GM23248 (cell line): ENCODE measurements at places on chromosomes 3 and 15. TPM values are rescaled to one million over a fixed set of nuclear protein-coding genes. Genes with fewer than 3 reads are reported as not detected.

Gene HHLA2
- polyA plus RNA-seq = not detected in 2 replicates

Gene A4GNT
- polyA plus RNA-seq = 0.14 TPM in 1 of 2 replicates, not detected in the other

Gene TMOD2
- polyA plus RNA-seq = 4.1 and 4.6 TPM in 2 replicates

Gene CPLX3
- not detected in 2 replicates for polyA plus RNA-seq

Gene AADACL2
- not detected in 2 replicates for polyA plus RNA-seq

Gene HOMER2
- polyA plus RNA-seq = 9.0 and 9.4 TPM in 2 replicates

GRCh38 chr3:77563012-77563411 is 523.1 kb downstream of the ROBO2 start:
- no peak for DNase-seq

DNA sequence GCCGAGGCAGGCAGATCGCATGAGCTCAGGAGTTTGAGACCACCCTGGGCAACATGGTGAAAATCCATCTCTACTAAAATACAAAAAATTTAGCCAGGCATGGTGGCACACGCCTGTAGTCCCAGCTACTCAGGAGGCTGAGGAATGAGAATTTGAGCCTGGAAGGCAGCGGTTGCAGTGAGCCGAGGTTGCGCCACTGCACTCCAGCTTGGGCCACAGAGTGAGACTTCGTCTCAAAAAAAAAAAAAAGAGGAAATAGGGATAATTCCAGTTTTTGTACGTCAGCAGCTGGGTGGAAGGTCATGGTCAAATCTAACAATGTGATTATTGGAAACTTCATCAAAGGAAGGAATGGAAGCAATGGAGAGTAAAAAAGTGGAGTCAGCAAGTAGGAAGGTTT is 3.1 kb downstream of the CMC1 start:
- no peak for DNase-seq

DNA sequence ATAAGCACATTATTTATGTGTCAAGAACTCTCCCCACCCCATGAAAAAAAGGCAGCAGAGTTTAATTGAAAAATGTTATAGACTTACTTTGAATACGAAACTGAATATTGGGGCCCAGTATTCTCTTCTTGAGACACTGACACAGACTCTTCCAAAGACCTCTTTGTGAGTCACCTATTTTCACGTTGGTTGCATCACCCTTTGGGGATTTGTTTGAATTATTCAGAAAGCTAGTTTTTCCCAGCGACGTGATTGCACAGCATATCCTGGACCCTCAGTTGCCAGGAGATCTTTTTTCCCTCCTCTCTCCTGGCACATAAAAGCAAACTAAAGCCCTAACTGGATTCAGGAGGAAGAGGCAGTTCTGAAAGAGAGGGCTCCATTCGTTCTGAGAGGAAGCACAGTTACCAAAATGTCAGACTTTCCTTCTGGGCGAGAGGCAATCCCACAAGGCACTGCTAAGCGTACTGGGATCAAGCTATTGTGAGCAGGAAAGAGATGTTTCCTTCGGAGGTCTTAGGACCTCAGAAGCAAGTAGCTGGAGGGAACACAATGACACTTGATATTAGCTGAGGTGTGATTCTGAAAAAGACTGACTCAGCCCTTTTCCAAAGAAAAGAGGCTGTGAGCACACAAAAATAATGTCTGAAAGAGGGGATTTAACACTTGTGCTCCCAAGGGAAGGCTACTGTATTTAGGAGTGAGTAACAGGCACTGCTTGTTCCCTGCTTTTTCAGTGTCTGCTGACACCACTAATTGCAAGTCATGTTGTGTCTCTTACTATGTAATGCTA is 65.8 kb upstream of the CADPS start:
- DNase-seq = peak; percentile 82

DNA sequence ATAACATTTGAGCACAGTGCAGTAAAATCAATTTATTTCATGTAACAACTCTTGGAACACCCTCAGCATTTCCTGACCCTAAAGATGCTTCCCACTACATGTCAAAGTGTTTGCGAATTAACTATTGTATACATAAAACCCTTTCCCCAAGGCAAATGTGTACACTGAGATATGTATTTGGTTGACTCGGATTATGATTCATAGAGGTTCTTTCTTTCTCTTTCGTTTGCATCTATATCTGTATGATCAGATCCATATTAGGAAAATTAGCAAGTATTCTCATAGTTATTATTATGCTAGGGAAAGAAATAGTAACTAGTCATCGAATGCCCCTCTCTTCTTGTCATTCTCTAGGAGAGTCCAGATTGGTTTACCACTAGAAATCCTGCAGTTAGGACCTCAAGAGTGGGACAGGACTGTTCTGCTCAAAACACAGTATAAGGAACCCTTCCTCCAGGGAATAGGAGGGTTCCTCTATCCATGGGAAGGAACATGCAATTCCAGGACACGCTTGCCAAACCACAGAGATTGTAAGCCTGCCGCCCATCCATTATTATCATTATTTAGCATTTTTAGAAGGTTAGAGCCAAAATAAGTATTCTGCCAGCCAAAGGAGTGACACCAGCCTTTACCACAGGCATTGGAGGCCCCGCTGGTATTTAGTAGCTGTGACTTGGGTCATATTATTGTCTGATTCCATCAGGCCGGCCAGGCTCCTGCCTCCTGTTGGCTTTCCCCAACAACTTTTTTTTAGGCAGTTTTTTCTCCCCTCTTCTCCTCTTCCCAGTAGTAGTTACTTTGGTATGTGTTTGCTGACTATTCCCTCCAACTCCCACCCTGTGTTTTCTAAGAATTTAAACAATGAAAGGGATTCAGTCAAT is 100.7 kb downstream of the GALK2 start:
- peak; percentile 76 for DNase-seq

DNA sequence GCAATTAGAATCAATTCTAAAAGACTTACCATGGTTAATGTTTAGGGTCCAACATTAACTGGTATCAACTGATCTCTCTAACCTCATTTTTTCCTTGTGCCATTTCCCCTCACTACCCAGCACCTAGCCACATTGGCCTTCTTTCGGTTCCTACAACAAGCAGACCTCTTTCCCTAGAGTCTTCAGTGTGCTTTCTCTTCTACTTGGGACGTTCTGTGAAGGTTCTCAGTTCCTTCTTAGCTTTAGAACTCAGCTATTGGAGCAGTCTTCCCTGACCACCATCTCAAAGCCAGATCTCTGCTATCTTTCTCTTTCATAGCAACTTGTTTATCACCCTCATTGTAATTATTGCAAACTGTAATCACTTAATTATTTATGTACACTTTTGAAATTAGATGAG is 31.5 kb upstream of the MINDY4B start:
- DNase-seq = no peak

DNA sequence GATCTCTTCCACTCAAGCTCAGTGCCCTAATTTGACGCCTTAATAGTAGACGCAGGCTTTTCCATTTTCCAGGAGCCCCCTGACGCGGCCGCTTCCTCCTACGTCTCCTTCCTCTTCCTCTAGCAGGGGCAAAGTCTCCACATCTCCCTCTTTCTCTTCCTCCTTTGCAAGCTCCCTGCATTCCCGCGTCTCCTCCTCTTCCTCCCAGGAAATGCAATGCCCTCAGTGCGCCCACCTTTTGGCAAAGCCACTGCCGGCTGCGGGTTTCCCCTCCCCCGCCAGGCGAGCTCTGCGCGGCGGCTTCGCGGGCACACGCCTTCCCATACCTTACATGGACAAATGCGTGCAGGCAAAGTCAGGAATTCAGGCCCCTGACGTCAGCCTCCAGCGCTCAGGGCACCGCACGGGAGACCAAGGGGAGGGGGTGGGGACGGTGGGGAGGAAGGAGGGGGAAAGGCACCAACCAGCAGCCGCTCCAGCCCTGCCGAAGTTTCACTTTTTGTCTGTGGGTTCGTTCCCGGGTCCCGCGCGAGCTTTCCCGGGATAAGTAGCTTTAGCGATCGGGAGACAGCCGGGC is 432 bp upstream of the LPP start:
- peak; percentile 97 for DNase-seq

- peak; percentile 75 for DNase-seq
These were observed 570 bp downstream of the PCNP start for GRCh38 chr3:101574388-101575112.

- DNase-seq = no peak
These were observed 32.3 kb downstream of the MOBP start for GRCh38 chr3:39499651-39500273.

DNA sequence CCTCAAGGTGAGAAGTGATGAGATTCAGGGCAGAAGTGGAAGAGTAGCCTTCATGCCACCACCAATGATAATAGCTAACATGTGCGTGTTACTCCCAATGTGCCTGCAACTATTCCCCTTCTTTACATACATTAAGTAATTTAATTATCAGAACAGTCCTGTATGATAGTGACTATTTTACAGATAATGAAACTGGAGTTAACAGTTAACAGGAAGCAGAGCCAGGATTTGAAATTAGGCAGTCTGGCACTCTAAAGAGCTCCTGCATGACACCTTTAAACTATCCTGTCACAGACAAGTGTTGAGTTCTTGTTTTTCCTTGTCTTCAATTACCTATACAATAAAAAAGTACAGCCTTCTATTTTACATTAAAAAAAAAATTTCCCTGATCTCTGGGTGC is 148.8 kb downstream of the LEKR1 start:
- no peak for DNase-seq

DNA sequence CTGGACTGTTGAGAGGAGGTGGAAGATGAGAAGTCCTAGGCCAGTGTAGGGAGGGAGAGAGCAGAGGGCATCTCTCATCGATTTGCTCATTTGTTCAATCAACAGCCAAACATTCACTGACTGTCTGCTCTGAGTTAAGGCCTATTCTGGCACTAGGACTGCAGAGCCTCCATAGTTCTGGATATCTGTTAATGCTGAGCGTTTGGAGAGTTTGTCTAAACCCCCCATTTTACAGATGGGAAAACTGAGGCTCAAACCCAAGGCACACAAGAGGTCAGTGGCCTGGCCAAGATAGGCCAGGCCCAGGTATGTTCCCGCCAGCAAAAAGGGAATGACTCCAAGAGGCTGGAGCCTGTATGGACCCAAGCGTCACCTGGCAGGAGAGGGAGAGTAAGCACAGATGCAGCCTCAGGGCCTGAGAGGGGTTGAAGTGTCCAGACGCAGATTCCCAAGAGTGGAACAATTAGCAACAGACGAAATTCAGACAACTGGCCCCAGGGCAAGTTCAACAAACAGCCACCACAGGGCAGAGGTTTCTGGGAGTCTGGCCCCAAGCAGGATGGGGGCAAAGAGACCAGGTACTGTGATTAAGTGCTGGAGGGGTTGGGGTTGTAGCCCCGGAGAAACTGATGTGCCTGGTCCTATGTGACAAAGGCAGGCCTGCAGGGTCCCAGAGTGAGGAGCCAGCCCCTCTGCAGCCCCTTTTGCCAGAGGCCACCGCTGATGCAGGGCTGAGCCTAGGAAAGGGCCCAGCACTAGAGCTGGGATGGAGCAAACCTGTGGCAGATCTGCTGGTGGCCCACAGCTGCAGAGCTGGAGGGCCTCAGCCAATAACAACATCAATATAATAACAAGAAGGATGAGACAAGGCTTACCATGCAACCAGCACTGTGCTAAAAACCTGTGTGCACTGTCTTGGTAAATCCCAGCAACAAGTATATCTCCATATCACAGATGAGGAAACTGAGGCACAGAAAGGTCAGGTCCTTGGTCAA is 245.1 kb upstream of the TLE3 start:
- DNase-seq = no peak

GRCh38 chr3:30688776-30689641 is 82.6 kb downstream of the TGFBR2 start:
- DNase-seq = peak; percentile 70

DNA sequence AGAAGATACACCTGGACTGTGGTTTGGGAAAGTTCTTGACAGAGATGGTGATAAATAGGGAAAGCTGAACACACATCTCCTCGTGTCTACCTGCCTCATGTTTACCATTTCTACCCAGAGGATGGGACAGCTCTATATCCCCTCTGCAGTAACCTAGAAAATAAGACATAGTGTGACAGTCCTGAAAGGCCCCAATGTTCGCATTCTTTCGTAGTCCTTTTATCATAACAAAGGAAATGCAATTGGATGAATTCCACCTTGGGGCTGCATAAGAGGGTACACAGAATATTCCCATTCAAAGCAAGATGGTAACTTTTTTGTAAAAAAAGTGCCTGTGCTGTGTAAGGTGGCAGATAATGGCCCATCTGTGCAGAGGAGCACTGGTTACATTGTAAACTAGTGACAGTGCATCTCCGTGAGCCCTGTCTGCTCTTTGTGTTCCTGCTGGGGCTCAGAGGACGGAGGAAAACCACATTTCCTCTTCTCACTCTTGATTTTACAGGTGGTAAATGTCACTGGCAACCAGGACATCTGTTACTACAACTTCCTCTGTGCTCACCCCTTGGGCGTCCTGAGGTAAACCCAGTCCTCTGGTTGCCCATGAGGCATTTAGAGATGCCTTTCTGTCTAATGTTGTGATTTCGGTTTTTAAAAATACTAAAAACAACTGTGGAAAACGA is 74.3 kb downstream of the SIDT1 start:
- no peak for DNase-seq

- no peak for DNase-seq
These were observed 105.5 kb upstream of the MRPL3 start for GRCh38 chr3:131608296-131608695.

DNA sequence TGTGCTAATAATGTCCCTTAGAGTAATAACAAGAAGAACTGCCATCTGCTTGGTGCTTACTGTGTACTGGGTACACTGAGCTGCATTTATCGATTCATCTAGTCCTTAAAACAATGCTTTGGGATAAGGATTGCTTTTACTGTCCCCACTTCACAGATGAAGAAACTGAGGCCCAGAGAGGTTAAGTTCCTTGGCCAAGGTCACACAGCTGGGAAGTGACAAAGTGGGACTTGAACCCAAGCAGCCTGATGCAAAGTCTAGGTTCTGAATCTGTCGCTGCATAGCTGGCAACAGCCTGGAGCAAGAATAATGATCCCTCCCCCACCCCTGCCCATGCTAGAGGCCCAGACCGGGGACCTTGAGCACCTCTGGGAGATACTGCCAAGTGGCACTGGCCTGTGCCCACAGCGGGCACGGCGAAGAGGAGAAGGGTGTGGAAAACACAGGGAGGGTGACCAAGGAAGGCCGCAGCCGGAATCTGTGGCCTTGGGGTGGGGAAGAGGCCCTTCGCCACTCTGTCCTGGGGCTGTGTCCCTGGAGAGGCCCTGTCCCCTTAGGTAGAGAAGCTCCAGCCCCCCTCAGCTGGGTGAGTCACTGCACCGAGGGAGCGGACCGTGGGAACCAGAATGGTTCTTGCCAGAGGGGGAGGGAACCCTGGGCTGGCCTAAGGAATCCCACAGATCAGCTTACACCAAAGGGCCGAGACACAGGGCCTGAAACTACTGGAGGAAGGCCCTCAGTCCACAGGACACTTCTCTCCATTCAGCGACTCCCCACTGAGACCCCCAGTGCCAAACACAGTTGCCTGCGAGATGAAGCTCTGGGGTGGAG is 3.5 kb downstream of the PLXND1 start:
- DNase-seq = peak; percentile 96
